ENCODE measurements at places on chromosomes 5 and 9. TPM values are rescaled to one million over a fixed set of nuclear protein-coding genes. Genes with fewer than 3 reads are reported as not detected.

DNA sequence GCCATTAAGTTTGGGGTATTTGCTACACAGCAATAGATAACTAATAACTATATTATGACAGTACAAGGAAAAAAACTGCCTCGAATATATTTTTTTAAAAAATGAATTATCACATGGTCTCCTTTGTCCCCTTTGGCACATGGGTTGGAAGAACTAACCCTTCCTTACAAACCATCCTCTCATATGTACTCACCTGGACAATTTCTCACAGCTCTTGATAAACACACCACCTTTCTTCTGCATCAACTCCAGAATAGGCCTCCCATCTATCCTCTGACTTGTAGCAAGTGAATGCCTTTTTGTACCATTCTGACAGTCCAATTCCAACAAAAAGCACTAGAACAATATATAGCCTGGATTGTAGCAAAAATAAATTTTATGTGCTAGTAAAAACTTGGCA, 78.7 kb upstream of the LARP1 start:
- no peak overlapping the region for H3K4me3 ChIP-seq
- DNase-seq = no peak
- H3K36me3 ChIP-seq = peaks cover 2% of the 10 kb centered on the region
- H3K27me3 ChIP-seq = no peaks in the 10 kb centered on the region

DNA sequence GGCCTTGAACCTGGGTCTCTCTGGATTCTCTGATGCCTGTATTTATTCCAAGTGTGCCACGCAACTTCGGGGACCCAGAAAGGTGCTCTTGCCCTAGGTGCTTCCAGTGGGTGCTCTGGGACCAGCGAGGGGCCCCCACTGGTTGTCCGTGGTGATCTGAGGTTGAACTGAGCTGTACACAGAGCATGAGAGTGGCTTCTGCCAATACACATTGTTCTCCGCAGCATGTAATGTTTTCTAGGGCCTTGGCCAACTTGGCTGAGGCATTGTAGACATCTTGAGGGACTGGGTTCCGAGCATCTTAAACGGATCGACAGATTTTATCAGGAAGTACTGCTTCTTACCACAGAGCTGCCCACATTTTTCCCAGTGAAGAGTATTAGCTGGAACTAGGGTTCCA, 117.9 kb downstream of the MTX3 start:
- no peak overlapping the region for H3K27ac ChIP-seq
- peaks cover 62% of the 10 kb centered on the region for H3K27me3 ChIP-seq
- H3K4me1 ChIP-seq = no peaks in the 10 kb centered on the region
- DNase-seq = no peak
- peaks cover 2% of the 10 kb centered on the region for H3K36me3 ChIP-seq

DNA sequence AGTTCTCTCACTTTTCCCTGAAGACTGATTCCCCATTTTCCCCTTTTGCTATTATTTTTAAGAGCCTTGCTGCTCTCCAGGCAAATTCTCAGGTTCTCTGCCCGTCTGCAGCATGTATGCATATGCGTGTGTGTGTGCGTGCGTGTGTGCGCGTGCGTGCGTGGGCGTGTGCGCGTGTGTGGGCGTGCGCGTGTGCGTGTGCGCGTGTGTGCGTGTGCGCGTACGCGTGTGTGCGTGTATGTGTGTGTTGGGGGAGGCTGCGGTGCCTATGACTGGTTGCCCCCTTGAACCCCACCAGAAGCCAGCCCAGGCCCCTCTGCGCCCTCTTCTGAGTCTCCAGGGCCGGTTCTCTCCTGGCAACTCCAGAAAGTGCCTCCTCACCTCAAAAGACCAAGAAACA, 987 bp upstream of the FOXI1 start:
- peaks cover 8% of the 10 kb centered on the region for H3K4me1 ChIP-seq
- DNase-seq = no peak
- H3K36me3 ChIP-seq = peaks cover 2% of the 10 kb centered on the region
- no peak overlapping the region for H3K27ac ChIP-seq

GRCh38 chr9:10946676-10947410, 334.0 kb upstream of the PTPRD start:
- H3K27me3 ChIP-seq = no peaks in the 10 kb centered on the region
- no peaks in the 10 kb centered on the region for H3K4me1 ChIP-seq
- no peak overlapping the region for H3K27ac ChIP-seq
- no peaks in the 10 kb centered on the region for H3K36me3 ChIP-seq

DNA sequence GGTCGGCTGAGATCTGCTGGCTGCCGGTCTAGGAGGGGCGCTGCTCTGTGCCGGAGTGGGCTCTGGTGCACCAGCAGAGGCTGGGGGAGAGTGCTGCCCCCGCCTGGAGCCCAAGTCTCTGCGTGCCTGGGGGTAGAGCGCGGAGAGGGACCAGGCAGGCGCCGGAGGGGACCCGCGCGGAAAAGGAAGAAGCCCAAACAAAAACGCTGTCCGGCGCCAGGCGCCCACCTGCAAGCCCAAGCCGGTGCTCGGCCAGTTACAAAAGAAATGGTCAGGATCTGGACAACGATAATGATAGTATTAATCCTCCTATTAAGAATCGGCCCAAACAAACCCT, 571 bp upstream of the S1PR3 start:
- peaks cover 8% of the 10 kb centered on the region for H3K4me1 ChIP-seq
- H3K36me3 ChIP-seq = peaks cover 2% of the 10 kb centered on the region
- DNase-seq = no peak
- peak overlapping the region; percentile 59 for H3K27ac ChIP-seq
- peaks cover 85% of the 10 kb centered on the region for H3K27me3 ChIP-seq

GRCh38 chr5:74542482-74542881, 98.0 kb downstream of the ENC1 start:
- H3K27ac ChIP-seq = no peak overlapping the region
- DNase-seq = no peak
- H3K4me1 ChIP-seq = no peaks in the 10 kb centered on the region

The PCDHGA2 gene
- not detected for total RNA-seq

The RASGEF1C gene
- total RNA-seq = not detected

- H3K4me3 ChIP-seq = no peak overlapping the region
- H3K36me3 ChIP-seq = no peaks in the 10 kb centered on the region
- H3K27me3 ChIP-seq = no peaks in the 10 kb centered on the region
- H3K4me1 ChIP-seq = no peaks in the 10 kb centered on the region
- H3K27ac ChIP-seq = no peak overlapping the region
Measured at GRCh38 chr9:83721509-83721908, 13.8 kb upstream of the UBQLN1 start.

- H3K4me3 ChIP-seq = no peak overlapping the region
- H3K36me3 ChIP-seq = no peaks in the 10 kb centered on the region
- DNase-seq = no peak
- no peak overlapping the region for H3K27ac ChIP-seq
Measured at GRCh38 chr9:71504636-71505035, 263.7 kb downstream of the CEMIP2 start.

The FOXI1 gene
- total RNA-seq = not detected

DNA sequence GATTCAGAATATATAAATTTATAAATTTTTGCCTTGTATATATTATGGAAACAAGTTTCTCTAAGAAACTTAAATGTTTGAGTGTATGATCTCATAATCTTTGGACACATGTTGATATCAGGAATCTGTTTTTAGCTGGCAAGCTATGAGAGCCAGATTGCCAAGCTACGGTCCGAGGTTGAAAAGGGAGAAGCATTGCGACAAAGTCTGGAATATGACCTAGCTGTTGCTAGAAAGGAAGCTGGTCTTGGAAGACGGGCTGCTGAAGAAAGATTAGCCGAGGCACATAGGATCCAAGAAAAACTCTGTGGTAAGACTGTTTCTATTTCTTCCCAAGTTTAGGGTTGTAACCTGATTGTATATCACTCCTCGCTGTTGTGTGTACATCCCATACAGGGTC, 25.9 kb downstream of the CCDC171 start:
- no peaks in the 10 kb centered on the region for H3K4me1 ChIP-seq
- H3K27me3 ChIP-seq = peaks cover 4% of the 10 kb centered on the region
- peaks cover 4% of the 10 kb centered on the region for H3K36me3 ChIP-seq
- H3K4me3 ChIP-seq = no peak overlapping the region

DNA sequence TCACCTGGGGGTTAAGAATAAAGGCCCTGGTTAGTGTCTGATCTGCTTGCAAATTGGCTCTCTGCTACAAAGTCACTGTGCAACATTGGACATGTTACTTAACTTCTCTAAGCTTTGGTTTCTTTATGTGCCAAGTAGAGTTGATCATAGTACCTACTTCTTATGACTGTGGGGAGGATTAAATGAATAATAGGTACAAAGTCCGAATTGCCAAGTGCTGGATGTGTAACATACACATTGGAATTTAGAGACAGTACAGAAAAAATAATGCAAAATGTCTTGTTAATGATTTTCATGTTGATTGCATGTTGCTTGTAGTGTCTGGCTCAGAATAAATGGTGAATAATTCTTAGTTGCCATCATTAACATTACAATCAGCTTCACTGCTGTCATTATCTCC, 2.2 kb downstream of the DOCK8 start:
- peaks cover 11% of the 10 kb centered on the region for H3K4me1 ChIP-seq
- DNase-seq = no peak
- no peak overlapping the region for H3K27ac ChIP-seq
- peak overlapping the region; percentile 65 for H3K4me3 ChIP-seq
- peaks cover 11% of the 10 kb centered on the region for H3K27me3 ChIP-seq

DNA sequence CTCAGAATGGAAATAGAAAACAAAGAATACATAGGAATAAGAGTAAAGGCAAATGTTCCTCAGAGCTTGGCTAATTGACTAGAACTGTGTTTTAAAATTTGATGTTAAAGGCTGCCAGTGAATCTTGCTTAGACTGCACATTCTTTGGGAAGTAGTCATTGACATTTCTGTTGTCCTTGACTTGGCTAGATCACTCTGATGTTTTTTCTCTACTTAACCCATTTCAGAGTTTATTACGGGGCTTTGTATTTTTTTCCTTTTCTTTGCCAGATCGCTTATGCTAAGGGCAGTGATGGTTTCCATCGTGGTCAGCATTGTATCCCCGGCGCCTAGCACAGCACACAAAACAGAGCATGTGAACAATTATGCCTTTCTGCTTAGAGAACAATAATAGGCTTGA, 1126.7 kb upstream of the CDH9 start:
- no peaks in the 10 kb centered on the region for H3K36me3 ChIP-seq
- H3K27ac ChIP-seq = no peak overlapping the region
- H3K27me3 ChIP-seq = no peaks in the 10 kb centered on the region

GRCh38 chr5:169742771-169743296, 105.8 kb downstream of the DOCK2 start:
- no peak overlapping the region for H3K4me3 ChIP-seq
- H3K36me3 ChIP-seq = peaks cover 11% of the 10 kb centered on the region
- no peak overlapping the region for H3K27ac ChIP-seq
- H3K4me1 ChIP-seq = peaks cover 20% of the 10 kb centered on the region
- H3K27me3 ChIP-seq = no peaks in the 10 kb centered on the region

The ZDHHC11 gene
- total RNA-seq = 27.7 TPM

DNA sequence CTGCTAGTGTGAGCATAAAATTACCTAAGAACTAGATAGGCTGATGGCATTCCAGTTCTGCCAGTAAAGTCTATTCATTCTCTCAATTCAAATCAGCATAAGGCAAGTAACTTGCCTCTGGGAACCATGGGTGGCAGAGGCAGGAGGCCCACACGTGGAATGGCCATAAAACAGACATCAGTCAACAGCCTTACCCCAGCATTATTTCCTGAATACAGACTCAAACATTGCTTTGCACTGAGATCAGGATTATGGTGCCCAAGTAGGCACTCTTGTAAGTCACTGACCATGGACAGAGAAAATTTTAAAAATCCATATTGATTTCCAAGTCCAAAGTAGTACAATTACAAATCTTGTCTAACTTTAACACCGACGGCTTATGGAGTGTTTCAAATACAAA, 157.7 kb downstream of the NR2F1-AS1 start:
- no peak for DNase-seq
- H3K4me1 ChIP-seq = peaks cover 2% of the 10 kb centered on the region
- no peaks in the 10 kb centered on the region for H3K36me3 ChIP-seq

GRCh38 chr9:125161284-125161918, 18.1 kb upstream of the SCAI start:
- no peak overlapping the region for H3K4me3 ChIP-seq
- H3K27ac ChIP-seq = peak overlapping the region; percentile 34
- no peaks in the 10 kb centered on the region for H3K27me3 ChIP-seq
- DNase-seq = no peak

GRCh38 chr5:128343168-128343567, 194.9 kb downstream of the FBN2 start:
- H3K36me3 ChIP-seq = no peaks in the 10 kb centered on the region
- no peak overlapping the region for H3K4me3 ChIP-seq
- no peak for DNase-seq
- no peak overlapping the region for H3K27ac ChIP-seq
- H3K27me3 ChIP-seq = no peaks in the 10 kb centered on the region

DNA sequence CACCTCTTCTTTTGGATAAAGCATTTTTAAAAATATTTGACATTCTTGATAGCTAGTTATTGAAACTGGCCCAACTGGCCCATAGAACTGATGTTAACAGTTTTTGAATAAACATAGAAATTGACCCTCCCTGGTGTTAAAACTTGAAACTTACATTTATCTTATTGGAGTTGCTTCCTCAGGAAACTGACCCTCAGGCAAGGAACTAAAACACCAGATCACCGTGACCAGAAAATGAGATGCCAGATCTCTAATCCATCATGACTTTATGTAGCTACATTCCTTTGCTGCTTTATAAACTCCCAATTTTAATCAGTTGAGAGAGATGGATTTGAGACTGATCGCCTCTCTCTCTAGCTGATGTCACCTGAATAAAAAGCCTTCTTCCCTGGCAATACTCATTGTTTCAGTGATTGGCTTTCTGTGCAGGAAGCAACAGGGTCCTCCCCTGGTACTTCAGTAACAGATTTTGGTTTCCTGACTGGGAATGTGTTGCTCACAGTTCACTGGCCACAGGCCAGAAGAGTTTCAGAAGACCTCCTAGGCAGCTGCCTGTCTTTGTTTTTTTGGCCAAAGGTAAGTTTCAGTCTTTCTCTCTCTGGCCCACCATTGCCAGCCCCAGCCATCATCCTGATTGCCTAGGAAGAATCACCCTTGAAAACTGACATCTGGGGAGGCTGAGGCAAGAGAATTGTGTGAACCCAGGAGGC, 212.4 kb downstream of the DTWD2 start:
- no peaks in the 10 kb centered on the region for H3K4me1 ChIP-seq
- H3K27ac ChIP-seq = no peak overlapping the region
- H3K4me3 ChIP-seq = no peak overlapping the region
- DNase-seq = no peak
- no peaks in the 10 kb centered on the region for H3K36me3 ChIP-seq

All from T-helper 17 cell (primary cell).